ENCODE measurements at places on chromosomes 11 and 22. TPM values are rescaled to one million over a fixed set of nuclear protein-coding genes. Genes with fewer than 3 reads are reported as not detected.

DNA sequence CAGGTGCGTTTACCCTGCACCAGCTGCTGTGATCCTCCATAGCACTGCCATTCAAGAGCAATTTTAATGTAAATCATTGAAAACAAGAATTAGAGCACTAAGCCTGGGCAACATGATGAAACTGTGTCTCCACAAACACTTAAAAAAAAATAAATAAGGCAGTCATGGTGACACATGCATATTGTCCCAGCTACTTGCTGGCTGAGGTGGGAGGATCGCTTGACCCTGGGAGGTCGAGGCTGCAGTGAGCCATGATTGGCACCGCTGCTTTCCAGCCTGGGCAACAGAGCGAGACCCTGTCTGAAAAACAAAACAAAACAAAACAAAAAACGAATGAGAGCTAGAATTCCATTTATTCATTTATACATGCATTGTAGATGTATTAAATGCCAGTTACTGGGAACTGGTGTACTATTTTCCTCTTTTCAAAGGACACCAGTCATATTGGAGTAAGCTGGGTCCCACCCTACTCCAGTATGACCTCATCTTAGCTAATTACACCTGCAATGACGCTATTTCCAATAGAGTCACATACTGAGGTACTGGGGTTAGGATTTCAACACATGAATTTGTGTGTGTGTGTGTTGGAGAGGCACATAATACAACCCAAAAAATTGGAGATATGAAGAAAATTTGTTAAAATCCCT, 101.9 kb downstream of the MICAL2 start:
- no peak for DNase-seq

DNA sequence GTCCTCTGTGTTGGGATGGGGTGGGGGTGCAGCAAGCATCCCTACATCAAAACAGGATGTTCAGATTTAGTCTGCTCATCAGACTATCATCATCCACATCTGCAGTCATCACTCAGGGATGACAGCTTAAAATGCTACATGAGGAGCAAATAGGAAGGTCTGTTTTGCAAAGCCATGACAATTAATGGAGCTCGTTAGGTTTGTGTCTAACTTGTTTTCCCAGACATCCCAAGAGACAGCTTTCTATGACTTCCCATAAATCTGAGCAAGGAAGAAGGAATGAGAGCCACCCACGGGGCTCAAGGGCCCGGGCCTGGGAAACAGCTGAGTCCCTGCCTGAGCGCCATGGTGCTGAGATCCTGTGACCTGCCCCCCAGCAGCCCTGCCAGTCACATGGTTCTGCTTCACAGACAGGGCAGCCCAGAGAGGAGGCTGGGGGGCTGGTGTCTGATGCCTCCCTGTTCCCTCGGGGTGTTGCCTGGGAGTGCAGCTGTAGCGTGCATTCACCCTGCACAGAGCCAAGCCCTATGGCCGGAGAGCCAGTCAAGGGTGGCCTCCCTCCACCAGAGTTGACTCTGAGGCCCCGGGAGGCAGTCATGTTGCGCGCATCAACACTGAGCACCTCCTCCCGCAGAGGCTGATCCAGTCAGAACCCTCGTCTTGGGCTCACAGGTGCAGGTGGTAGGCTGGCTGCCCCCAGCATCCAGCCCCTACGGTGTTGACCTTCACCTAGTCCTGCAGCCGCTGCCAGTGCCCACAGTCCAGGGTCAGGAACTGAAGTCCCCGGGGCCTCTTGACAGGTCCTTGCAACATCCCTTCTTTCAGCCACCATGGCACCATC, 12.1 kb downstream of the DERL3 start:
- DNase-seq = no peak

GRCh38 chr22:19449422-19449767, 1.9 kb upstream of the C22orf39 start:
- no peak for DNase-seq

DNA sequence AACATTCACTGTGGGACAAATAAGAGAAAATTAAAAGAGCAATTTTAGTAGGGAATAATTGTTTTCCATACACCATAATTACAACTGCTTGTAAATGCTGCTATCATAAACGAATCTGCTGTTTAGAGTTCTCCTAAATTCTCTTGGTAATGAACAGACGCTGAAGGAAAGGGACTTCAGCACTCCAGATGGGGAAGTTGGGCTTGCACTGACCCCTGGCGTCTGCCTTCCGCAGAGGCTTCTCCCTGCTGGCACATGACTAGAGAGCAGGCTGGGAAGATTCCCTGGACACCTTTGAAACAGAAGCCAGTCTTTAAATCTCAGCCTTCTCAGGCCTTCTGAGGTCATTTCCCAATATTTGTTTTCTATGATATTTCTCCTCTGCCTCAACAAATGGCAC, 84.1 kb downstream of the NXPE2 start:
- peak; percentile 41 for DNase-seq

- no peak for DNase-seq
Measured at GRCh38 chr11:117361432-117361831, 33.8 kb downstream of the CEP164 start.

P2RX6 gene
- 0.41 TPM for total RNA-seq

Data from frontal cortex (tissue), 4 donors.